K562 (cell line): ENCODE measurements at places on chromosomes 6 and 20.

DNA sequence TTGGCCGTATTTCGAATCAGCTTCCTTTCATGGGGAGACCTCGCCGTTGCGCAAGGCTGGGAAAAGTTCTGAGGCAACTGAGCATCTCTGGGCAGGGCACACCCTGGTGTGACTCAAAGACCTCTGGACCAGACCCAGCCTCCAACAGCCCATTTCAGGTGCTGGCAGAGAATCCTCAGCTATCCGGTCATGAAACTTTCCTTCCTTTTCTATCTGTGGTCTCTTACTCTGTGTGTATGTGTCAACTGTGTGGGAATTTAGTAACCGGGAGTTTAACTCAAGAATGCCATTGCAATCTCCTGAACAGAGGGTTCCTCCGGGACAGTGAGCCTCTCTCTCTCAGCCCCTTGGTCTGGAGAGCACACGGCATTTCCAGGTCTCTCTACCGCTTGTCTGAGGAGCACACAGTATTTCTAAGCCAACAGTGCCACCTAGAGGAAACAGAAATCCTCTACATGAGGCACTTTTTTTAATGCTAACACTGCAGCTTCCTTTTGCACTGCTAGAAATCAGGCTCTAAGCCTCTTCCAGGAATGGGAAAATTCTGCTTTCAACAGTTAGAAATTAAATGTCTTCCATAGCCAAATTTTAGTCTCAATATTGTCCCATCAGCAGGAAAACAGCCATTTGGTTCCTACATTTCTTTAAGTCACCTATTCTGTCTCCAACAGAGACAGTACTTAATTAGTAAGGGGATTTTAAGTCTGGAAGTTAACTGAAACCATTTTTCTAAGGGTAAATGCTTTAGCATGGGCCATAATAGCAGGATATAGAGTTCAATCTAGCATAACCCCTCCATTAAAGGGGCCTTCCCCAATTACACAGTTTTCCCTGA is 32.7 kb downstream of the PLN start:
- peak; percentile 72 for DNase-seq
- H3K4me1 ChIP-seq = no peaks in the 10 kb centered on the region
- no peaks in the 10 kb centered on the region for H3K27me3 ChIP-seq
- no peak overlapping the region for H3K27ac ChIP-seq
- no peak overlapping the region for H3K4me3 ChIP-seq
- H3K36me3 ChIP-seq = no peaks in the 10 kb centered on the region; the same call in 2 of the 3 replicates

- no peaks in the 10 kb centered on the region for H3K36me3 ChIP-seq
- H3K27ac ChIP-seq = no peak overlapping the region
- H3K4me3 ChIP-seq = no peak overlapping the region
- no peak for DNase-seq
These were observed 96.4 kb downstream of the ISM1 start for GRCh38 chr20:13317439-13317838.

DNA sequence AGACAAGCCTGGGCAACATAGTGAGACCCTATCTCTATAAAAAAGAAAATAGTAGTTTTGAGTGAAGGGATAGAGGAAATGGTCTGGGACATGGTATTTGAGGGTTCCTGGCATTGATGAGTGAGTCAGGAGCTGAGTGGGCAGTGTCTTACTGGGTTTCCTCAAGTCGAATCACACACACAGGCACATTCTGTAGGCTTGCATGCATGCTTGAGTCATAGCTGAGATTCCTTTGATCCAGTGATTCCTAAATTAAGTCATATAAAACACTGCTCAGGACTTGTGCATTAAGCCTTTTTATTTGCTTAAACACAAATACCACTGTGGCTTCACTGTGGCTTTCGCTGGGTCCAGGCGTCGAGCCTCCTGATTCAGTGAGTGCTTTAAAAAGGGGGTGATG is 71.8 kb upstream of the TMEM181 start:
- H3K4me1 ChIP-seq = no peaks in the 10 kb centered on the region
- no peaks in the 10 kb centered on the region for H3K36me3 ChIP-seq
- no peak for DNase-seq
- no peak overlapping the region for H3K4me3 ChIP-seq

- H3K4me3 ChIP-seq = no peak overlapping the region
- DNase-seq = no peak
- H3K27me3 ChIP-seq = no peaks in the 10 kb centered on the region
- no peaks in the 10 kb centered on the region for H3K36me3 ChIP-seq
- H3K4me1 ChIP-seq = no peaks in the 10 kb centered on the region
These were observed 394.2 kb downstream of the BMP2 start for GRCh38 chr20:7161690-7162089.

DNA sequence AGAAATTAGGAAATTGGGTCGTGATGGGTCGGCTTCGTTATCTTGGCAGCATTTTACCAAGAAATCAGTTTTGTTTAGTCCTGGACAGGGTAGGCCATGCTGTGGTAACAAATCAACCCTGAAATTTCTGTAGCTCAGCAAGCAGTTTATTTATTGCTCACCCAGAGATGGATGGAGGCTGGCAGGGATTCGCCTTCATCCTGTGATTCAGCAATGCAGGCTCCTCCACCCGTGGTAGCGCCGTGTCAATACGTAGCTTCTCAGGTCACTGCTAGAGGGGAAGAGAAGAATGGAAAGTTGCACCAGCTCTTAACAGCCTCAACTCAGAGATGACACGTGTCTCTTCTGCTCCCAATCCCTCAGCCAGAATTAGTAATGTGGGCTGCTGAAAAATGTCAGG is 157.0 kb upstream of the SGK1 start:
- H3K4me1 ChIP-seq = no peaks in the 10 kb centered on the region
- no peak overlapping the region for H3K4me3 ChIP-seq
- no peak for DNase-seq
- no peak overlapping the region for H3K27ac ChIP-seq
- no peaks in the 10 kb centered on the region for H3K36me3 ChIP-seq
- H3K27me3 ChIP-seq = peaks cover 13% of the 10 kb centered on the region
